ENCODE measurements at places on chromosomes 2 and 18.
A peak's percentile ranks its signal among the peaks of the same experiment; 100 is the strongest.

DNA sequence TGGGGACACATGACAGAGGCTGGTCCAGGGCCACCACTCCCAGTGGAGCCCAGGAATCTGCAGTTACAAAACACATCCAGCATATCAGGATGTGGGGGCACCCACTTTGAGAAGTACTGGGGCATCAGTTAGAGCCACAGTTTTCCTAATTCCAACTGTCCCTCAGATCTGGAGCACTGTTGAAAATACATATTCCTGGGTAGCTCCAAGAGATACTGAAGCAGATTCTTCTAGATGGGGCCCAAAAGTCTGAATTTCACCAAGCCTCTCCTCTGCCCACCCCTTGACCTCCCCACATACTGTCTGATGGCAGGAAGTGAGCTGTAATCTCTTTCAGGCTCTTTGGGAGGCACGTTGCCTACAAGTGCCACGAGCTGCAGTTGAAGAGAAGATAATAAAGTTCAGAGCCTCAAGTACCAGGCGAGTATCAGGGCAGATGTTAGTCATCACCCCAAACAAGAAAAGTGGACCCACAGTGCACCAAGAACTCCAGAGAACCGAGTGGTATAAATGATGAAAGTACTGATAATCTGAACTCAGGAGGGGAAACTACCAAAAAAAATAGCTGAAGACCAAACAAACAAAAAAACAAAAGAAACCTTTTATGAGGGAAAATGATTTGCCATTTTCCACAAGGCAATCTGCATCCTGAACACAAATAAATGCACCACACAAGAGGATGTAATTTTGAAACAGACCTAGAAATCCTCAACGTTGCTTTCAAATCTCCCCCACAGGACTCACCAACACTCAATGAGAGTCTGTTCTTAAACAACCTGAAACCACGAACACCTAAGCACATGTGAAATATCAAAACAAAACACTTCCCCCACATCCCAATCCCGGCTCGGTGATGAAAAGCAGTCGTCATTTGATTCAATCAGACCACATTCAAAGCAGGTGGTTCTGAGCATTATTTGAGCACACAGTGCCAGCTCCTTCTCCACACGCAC is 98.7 kb downstream of the TCF4 start:
- DNase-seq = peak; percentile 9

- DNase-seq = no peak
These were observed 692.9 kb upstream of the HS6ST1 start for GRCh38 chr2:129011466-129012061.

DNA sequence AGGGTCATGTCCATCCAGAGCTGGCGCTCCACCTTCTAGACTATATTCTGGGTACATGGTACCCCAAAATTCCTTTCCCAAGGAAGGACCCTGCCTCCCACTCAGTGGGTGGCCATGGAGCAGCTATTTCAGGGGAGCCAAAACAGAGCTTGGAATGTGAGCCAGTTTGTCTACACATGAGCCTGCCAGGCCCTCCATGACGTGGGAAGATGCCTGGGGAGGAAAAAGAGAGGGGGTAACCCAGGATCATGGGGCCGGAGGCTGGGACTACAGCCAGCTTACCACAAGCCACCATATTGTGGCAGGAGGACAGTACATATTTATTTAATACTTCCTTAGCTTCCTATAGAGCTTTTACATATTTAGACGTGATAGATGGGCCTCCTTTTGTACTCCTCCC is 414.7 kb upstream of the TNP1 start:
- no peak for DNase-seq

GRCh38 chr18:5747678-5748077 is 147.6 kb downstream of the TMEM200C start:
- no peak for DNase-seq

DNA sequence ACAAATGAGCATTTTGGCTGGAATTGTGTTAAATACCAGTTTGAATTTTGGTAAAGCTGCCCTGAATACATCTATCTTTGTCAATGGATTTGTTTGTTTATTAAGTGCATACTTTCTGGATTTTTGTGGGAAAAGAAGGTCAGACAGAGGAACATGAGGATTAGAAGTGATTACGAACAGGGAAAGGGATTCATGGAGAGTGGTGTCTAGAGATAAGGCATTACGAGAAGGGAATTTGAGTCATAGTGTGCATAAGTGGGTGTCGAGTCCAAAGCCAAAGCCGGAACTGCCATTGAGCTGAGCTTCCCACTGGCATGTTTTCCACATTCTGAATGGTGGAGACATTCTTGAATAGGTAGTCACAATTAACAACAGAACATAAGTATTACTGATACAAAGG is 68.9 kb upstream of the EFEMP1 start:
- no peak for DNase-seq

GRCh38 chr2:211127501-211127900 is 571.1 kb downstream of the CPS1 start:
- no peak for DNase-seq

DNA sequence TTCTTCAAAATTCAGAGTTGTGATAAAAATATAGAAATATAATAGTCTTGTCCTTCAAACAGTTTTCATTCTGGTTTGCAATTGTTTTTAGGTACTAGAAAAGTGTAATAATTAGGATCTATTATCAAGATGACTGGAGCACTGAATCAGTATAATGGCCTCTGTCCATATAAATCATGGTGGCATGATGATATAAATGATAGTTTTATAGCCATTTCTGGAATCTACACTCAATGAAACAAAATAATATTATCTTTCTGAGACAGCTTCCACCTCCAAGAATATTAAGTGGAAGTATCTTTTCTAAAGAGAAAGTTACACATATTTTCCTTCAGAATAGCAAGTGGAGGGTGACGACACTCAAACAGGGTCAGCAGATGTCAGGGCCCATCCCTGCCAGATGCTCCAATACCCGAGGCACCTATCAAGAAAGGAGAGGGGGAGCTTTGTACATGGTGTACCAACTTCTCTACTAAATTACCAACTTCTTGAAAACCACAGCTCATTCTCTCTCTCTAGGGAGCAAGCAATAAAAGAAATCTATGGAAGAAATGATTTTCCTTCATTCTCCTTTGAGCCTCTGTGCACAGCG is 882.7 kb upstream of the CHAC2 start:
- no peak for DNase-seq

DNA sequence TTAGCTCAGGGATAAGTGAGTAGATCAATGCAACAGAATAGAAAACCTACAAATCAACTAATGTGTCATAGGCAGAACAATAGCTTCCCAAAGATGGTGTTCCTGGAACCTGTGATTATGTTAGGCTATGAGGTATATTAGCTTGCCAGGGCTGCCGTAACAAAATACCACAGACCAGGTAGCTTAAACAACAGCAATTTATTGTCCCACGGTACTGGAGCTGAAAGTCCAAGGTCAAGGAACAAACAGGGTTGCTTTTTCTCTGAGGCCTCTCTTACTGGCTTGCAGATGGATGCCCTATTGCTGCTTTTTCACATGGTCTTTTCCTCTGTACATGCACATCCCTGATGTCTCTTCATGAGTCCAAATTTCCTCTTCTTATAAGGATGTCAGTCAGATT is 354.9 kb downstream of the TNS1 start:
- no peak for DNase-seq

GRCh38 chr18:6557057-6557769 is 142.5 kb upstream of the L3MBTL4 start:
- no peak for DNase-seq

GRCh38 chr2:14261771-14262170 is 370.7 kb upstream of the LRATD1 start:
- no peak for DNase-seq

DNA sequence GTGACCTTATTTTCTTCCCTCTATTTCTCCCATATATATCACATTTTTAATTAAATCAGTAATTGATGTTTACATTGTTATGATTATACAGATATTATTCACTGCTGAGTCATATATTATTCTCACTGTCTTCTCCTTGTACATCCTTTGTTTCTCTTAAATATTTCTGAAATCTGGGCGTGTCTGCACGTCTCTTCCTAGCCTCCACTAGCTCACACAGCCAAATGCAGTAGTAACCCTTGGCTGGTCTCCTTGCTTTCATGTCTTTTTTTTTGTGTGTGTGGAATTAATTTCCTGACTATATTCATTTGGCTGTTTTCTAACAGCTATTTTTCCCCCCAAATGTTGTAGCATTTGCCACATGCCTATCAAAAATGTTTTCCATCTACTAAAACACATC is 15.8 kb downstream of the CCNYL1 start:
- no peak for DNase-seq

DNA sequence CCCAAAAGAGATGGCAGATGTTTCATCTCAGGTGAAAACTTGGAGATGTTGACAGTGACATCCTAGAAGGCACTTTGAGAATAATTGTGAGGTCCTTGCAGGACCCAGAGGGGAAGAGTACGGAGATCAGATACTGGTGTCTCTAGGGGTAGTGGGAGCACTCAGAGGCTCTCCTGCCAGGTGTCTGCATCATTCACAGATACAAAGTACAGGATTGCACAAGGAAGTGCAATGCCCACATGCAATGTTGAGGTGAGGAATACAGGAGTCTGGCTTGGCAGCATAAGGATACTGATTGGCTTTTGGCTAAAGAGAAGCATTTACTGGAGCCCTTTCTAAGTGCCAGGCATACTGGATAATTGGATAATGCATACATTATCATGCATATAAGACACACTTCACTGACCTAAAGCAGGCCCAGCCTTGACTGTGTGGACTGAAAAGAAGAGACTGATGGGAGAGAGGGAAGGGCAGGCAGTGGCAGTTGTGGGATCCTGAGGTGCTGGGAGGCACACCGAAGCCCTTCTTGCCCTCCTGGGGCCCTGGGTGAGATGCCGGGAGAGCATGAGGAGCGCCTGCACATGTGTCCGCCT is 31.0 kb upstream of the NCKAP5 start:
- no peak for DNase-seq

DNA sequence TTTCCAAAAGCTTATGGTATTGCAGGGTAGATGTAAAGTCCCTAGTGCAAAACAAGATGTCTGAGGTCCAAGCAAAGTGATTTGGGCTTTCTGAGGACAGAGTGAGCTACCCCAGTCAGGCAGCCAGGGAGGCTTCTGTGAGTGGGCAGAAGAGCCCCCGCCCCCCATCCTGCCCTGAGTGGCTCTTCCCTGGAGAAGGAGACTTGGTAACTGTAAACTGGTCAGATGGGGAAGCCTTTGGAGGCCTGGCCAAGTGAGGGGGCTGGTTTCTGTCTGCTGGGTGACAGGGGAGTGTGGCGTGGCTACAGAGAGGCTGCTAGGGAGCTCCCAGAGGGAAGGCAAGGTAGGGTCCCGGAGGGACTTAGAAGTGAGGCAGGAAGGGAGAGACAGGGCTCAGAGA is 181.3 kb upstream of the HAAO start:
- DNase-seq = no peak

GRCh38 chr2:142824756-142825155 is 52.7 kb upstream of the KYNU start:
- DNase-seq = no peak

DNA sequence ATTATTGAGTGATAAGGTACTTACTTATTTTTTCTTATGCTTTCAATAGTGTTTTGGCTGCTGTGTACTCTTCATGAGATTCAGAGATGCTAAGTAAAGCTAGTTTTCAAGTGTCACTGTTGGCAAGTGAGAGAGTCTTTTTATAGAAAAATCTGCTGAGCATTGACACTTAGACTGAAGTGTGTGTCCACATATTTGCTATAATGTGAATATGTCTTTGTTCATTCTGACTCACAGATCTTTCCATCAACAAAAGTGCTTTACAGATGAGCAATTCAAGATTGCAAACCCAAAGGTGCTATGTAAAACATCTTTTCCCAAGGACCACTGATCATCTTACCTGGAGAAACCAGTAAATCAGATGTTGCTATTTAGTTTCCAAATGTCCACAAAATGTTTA is 410.6 kb upstream of the FIGN start:
- no peak for DNase-seq

DNA sequence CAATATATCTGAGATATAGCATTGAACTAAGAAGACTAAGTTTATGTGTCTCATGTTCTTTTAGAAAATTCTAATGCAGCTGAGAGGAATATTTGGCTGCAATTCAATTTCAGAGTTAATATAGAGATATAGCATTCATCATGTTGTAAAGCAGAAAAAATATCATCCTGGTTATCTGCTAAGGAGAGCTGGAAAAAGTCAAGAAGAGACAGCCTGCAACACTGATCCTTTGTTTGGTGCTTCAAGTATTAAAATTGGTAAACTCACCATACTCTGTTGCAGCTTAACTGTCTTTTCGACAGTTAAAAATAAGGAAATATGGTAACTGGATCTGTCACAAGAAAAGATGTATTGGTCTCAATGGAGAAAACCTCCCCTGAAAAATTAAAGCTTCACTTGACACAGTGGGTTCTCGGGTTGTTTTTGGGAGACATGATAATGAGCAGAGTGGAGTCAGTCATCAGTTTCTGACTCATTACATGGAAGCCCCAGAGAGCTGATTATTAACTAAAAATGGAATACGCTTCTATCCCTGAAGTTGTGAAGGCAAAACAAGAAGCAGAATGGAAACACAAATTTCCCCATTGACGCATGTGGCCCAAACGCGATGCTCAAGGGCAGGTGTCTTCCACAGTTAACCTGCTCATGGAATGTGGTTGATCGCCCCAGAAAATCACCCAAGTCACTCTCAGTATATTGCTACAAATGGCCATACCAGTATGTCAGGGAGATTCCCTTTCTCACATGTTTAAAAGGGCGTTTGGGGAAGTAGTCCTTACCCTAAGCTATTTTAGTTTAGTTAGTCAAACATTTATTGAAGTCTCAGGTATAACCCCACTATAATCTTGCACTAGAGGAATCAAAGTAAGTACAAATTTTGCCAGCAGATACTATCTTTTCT is 8.2 kb downstream of the BCL2 start:
- DNase-seq = no peak

GRCh38 chr2:157903626-157904025 is 27.5 kb upstream of the ACVR1 start:
- DNase-seq = no peak

DNA sequence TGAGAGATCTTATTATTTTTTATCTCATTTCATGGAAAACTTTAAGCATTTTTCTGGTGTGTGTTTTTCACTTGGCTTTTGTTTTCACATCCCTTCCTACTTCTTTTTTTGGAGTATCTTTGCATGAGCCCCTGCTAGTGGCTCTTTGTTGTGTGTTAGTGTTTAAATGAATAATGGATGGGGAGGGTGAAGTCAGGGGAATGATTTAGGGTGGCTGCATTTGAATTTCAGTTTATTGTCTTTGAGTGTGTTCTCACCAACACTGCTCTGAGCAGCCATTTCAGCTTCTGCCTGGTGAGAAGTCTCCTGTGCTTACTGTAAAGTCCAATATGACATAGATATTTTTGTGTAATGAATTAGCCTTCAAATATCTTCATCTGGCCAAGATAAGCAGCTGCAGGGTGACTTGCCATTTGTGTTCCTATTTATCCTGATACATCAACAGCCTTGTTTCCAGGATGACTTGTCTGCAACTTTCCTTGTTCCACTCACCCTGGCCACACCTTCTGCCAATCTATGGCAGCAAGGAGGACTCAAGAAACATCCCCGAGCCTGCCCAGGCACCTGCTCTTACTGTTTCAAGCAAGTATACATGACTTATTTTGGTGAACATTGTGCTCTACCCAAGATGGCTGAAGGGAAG is 182.6 kb downstream of the PDE11A start:
- DNase-seq = no peak

DNA sequence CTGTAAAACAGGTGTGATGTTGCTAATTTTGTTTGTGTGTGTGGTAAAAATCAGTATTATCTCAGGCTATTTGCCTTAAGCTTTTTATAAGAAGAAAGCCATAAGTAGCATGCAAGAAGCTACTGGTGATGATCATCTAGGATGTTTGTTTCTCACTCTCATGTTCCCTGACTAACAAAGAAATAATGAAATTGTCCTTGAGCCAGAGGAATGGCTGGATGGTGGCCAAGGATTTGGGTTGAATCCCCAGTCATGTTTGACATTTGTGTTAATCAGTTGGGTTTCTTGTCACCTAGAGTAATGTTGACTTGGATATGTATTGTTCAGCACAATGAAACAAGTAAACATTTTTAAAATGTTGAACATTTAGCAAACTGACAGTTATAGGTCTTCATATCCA is 496.8 kb upstream of the ZEB2 start:
- no peak for DNase-seq

All from HAP-1 (cell line).